CD8-positive, alpha-beta memory T cell (primary cell): ENCODE measurements at places on chromosomes 11 and 22. TPM values are rescaled to one million over a fixed set of nuclear protein-coding genes. Genes with fewer than 3 reads are reported as not detected.

GRCh38 chr11:58334708-58335107 is 24.2 kb downstream of the OR5B17 start:
- no peak for DNase-seq

- DNase-seq = no peak
Measured at GRCh38 chr11:12800032-12800671, 125.9 kb downstream of the TEAD1 start.

DNA sequence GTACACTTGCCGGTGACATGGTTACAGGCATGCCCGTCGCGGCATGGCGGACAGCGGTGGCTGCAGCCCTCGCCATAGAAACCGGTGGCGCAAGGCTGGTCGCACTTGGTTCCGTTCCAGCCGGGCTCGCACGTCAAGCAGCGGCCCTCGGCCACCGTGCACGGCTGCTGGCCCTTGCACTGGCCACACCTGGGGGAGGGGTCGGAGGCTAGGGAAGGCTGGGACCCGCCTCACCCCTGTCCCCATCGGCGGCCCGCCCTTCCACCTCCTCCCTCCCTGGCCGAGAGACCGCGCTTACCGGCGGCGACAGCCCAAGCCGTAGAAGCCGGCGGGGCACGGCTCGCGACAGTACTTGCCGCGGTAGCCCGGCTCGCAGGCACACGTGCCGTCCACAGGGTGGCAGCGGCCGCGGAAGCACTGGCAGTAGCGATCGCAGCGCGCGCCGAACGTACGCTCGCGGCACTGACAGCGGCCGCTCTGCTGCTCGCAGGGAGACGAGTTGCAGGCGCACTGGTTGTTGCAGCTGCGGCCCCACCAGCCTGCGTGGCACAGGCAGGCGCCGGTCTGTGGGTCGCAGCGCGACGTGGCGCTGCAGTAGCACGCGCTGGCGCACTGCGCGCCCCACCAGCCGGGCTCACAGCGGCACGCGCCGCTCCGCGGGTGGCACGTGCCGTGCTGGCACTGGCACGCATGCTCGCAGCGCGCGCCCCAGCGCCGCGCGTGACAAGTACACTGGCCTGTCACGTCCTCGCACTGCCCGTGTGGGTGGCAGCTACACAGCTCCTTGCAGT is 6.7 kb downstream of the SCARF2 start:
- peak; percentile 35 for DNase-seq

DNA sequence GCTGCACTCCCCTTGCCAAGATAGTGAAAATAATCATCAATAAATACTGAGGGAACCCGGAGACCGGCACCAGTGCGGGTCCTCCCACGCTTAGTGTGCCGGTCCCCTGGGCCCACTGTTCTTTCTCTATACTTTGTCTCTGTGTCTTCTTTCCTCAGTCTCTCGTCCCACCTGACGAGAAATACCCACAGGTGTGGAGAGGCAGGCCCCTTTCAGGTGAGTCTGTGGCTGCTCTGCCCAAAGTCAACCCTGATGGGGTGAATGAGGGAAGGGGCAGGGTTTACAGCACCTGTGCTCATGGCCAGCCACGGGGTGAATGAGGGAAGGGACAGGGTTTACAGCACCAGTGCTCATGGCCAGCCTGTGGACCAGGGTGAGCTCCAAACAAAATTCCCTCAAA is 4.7 kb downstream of the BET1L start:
- no peak for DNase-seq

GRCh38 chr22:48841881-48842582 is 985.6 kb downstream of the BRD1 start:
- DNase-seq = no peak

DNA sequence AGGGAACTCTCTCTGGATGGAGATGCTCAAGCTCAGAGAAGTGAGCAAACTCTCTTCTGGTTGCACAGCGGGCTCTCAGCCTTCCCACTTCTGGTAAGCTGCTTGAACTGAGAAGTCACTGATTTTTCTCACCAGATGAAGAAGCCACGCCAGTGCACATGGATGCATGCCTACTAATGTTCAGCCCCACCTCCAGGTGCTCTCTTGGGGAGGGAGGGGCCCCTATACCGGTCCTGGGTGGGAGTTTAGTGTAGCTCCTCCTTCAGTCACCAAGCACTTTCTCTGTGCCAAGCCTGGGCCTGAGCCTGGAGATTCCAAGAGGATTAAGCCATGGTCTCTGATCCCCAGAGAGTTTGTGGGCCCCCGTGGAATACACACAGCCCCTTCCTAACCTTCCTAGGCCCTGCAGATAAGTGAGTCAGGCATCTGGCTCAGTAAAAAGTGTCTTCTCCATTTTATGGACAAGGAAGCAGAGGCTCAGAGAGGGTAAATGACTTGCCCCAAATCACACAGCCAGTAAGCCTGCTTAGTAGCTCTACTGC is 142.2 kb downstream of the ST3GAL4 start:
- no peak for DNase-seq

DNA sequence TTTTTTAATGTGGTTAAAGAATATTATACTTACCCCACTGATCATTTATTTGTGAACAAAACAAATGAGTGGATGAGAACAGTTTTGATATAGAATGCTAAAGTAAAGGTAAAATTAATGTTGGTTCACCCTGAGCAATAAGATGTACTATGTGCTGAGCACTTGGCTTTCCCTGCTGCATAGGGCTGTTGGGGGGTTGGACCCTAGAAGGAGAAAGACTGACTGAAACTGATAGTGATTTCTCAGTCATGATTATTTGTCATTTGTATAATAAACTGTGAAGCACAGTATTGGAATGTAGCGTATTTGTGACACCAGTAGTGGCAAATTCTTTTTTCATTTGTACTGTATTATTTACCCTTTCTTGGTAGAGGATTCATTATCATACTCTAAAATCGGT is 63.3 kb downstream of the PRMT3 start:
- DNase-seq = no peak

GRCh38 chr11:104694259-104695064 is 203.8 kb downstream of the CASP12 start:
- DNase-seq = no peak

- DNase-seq = no peak
Measured at GRCh38 chr22:48803948-48804810, 1023.5 kb downstream of the BRD1 start.

DNA sequence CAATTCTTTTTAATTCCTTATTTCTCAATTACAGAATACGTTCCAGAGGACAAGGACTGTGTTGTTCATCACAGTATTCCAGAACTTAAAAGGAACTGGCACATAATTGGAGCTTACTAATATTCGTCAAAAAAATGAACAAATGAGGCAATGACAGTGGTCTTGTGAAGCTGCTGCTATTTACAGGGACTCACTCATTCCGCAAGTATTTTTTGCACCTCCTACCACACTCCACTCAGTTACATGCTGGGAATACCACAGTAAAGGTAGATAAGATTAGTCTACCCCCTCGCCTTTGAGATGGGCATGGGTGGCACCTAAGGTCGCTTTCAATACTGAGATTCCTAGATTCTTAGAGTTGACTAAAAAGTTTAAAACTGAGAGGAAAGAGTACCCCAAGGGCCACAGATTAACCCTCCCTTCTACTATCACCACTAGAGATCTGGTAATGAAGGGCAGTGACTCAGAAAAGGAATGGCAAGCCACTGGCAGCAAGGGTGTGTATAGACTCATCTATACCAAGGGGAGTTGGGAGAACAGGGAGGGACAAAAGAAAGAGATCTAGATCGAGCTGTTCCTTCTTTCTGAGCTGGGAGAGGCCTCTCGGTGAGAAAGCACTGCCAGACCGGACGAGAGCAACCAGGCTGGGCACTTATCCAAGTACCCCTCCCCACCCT is 85.0 kb downstream of the RPL27A start:
- DNase-seq = no peak

GRCh38 chr11:108897916-108898315 is 233.0 kb downstream of the DDX10 start:
- no peak for DNase-seq

- no peak for DNase-seq
Measured at GRCh38 chr22:47718337-47718736, 955.9 kb downstream of the TBC1D22A start.

- no peak for DNase-seq
Measured at GRCh38 chr22:45942787-45943493, 34.0 kb downstream of the WNT7B start.

- DNase-seq = no peak
Measured at GRCh38 chr22:31291481-31292235, 630 bp downstream of the PIK3IP1 start.

- no peak for DNase-seq
Measured at GRCh38 chr22:45510376-45511232, 7.9 kb downstream of the FBLN1 start.

DNA sequence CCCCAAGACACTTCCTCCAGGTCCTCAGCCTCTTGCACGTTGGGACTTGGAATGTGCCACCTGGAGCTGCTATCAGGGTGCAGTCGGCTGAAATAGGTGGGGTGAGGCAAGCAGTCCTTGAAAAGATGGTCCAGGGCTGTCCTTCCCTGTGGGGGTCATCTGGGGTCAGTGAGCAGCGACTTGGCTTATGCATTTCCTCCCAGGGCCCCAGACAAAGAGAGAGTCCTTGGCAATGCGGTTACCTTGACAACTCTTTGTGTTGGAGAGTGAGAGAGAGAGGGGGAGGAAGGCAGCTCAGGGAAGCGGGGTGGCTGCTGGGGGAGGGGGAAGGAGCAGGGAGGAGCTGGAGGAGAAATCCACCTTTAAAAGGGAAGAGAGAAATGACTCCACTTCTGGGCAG is 93.8 kb downstream of the MIAT start:
- DNase-seq = no peak

- no peak for DNase-seq
Measured at GRCh38 chr11:61473370-61474012, 35.1 kb upstream of the LRRC10B start.

GRCh38 chr11:82747471-82747870 is 13.8 kb upstream of the FAM181B start:
- DNase-seq = no peak

GRCh38 chr22:19997561-19998231 is 18.9 kb downstream of the ARVCF start:
- DNase-seq = no peak

DNA sequence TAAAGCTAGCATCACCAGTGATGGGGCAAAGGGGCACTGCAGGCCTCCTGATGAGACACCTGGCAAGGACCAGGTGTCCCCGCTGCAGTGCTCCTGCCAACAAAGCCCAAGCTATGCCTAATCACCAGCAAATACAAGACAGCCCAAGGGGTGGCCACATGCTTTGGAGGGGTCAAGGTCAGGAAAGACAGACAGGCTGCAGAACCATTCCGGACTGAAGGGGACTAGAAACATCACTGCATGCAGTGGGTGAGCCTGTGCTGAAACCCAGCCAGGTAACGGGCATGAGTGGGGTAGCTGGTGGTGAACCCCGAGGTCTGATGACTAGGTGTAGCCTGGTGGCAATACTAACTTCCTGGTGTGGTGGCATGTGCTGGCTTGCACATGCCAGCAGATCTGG is 111.1 kb downstream of the MED15 start:
- no peak for DNase-seq

DNA sequence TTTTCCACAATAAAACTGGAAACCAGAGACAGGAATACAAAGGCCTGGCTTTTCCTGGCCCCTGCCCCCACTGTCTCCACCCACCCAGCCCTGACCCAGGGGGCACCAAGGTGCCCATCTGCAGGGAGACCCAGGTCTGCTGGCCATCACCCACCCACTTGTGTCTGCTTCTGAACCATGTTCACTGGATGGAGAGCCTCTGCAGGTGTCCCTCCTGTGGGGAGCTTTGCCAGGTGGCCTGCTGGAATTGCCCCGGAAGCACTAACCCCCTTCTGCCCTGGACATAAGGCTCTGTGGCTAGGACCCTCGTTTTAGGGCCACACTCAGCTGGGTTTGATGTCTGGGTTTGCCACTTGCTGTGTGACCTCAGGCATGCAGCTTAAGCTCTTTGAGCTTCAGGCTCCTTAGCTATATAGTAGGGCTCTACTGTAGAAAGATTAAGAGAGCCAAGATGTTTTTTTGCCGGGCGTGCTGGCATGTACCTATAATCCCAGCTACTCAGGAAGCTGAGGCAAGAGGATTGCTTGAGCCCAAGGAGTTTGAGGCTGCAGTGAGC is 3.9 kb downstream of the SCARF2 start:
- no peak for DNase-seq

DNA sequence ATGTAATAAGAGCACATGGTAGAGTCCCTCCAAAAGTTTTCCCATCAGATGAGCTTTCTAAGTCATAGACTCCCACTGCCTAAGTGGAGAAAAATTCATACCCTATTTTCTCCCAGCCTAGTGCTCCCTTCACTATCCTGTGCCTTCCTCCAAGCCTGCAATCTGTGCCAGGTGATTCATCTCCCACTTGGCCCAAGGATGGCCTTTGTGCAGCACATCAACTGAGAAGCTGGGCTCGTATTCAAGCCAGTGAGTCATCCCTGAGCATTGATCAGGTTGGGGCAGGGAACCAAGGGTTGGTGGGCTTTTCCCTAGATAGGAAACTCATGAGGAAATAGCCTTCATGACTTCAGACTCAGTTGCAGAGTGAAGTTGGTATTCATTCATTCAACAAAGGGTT is 64.6 kb downstream of the PANX1 start:
- no peak for DNase-seq

DNA sequence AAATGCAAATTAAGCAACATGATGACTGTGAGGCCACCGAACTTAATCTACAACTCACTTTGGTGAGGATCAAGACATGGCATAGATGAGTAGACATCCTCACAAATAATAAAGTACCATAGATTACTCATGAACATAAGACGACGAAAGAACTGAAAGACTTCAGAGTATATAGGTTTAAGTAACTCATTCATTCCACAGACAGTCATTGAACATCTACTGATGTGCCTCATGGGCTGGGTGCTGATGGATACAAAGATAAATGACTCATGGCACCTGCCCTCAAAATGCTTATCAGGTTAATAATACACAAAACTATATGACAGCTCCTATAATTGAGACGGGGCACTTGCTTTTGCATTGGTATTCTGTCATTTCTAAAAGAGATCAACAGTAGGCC is 63.3 kb downstream of the ZC3H12C start:
- DNase-seq = no peak

DNA sequence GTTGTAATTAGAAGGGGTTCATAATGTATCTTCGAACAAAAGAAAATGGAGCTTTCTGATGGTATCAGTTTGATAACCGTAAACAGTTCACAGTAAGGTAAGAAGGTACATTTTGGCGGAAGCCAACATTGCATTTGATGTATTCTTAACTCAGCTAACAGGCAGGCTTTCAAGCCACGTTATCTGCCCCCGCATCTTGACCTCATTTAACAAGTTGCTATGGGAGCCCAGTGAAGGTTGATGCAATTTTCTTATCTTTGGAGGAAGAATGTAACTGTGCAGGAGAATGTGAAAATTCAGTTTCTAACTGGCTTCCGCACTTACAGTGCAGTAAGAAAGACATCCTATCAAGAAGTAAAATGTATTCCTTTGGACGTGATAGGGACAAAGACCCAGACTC is 110.6 kb downstream of the ETS1 start:
- DNase-seq = peak; percentile 91

OR51B2 gene
- total RNA-seq = not detected

SLC37A2 gene
- total RNA-seq = 2.0 TPM

WNT7B gene
- total RNA-seq = not detected

CNTF gene
- 2.9 TPM for total RNA-seq

DBX1 gene
- total RNA-seq = not detected

PGA3 gene
- total RNA-seq = not detected

OR4C15 gene
- total RNA-seq = not detected

MIAT gene
- total RNA-seq = 57.5 TPM

OR2AT4 gene
- not detected for total RNA-seq

SEPTIN5 gene
- total RNA-seq = 0.20 TPM

NAT10 gene
- 148 TPM for total RNA-seq

RASD2 gene
- 0.24 TPM for total RNA-seq

DEUP1 gene
- not detected for total RNA-seq

CDON gene
- 1.7 TPM for total RNA-seq

CCDC188 gene
- total RNA-seq = not detected

MYOD1 gene
- not detected for total RNA-seq
